ENCODE measurements at places on chromosomes 1 and 21. TPM values are rescaled to one million over a fixed set of nuclear protein-coding genes. Genes with fewer than 3 reads are reported as not detected.

Gene ACOT11
- total RNA-seq, result 3.9 TPM

Gene NUDT17
- 8.3 TPM for total RNA-seq

Gene ADAMTSL4
- total RNA-seq, result 13.0 TPM

Gene LCE2C
- total RNA-seq, result not detected

Gene HHIPL2
- 0.18 TPM for total RNA-seq

Gene FBXO2
- 2.0 TPM for total RNA-seq

Gene TDRD10
- total RNA-seq, result not detected

Gene KPRP
- not detected for total RNA-seq

Gene KCNQ4
- not detected for total RNA-seq

Gene AMIGO1
- 0.54 TPM for total RNA-seq

Gene OR2L5
- total RNA-seq, result not detected

Gene ADGRB2
- 11.3 TPM for total RNA-seq
